ENCODE measurements at places on chromosomes 3 and 15.

DNA sequence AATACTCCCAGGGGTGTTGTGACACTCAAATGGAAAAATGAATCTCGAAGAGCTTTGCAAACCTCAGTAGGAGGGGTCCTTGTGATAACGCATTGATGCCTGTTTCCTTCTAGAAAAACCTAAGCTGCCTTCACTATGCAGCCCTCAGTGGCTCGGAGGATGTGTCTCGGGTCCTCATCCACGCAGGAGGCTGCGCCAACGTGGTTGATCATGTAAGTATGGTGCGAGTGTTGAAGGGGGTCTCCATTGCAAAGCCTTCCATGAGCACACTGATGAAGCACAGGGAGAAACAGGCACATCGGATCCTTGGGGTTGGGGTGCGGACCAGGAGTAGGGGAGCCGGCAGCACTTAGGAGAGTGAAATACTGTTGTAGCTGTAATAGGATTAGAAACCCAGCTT is 22.3 kb downstream of the ANKDD1A start:
- DNase-seq, result no peak

GRCh38 chr3:171673951-171674350 is 136.3 kb downstream of the PLD1 start:
- DNase-seq, result no peak

DNA sequence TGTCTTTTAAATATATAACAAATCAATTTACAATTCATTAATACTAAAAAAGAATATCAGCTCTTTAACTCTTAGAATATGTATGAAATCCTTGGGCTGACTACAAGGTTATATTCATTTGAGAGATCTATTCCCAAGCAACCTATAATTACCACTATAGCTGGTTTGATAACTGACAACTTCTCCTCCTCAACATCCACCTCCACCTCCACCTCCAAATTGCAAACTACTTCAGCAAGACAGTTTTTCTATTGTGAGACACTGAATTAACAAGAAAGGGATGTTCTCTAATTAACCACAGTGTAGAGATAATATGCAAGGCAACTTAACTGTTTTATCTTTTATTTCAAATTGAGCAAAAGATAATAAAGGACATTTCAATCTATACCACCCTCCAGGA is 284.8 kb upstream of the ARL6 start:
- DNase-seq, result no peak

GRCh38 chr15:68734881-68735280 is 85.8 kb downstream of the ANP32A start:
- no peak for DNase-seq

- no peak for DNase-seq
Measured at GRCh38 chr15:62515696-62516395, 350.8 kb upstream of the C2CD4B start.

- DNase-seq, result no peak
Measured at GRCh38 chr3:128269006-128269775, 115.9 kb downstream of the EEFSEC start.

GRCh38 chr15:57589281-57589680 is 2.4 kb upstream of the MYZAP start:
- no peak for DNase-seq

Measured in stimulated activated CD8-positive, alpha-beta memory T cell treated with anti-CD3 and anti-CD28 coated beads, Interleukin-4, amount 100 ng/mL, for 1 hour (primary cell).